CD4-positive, alpha-beta T cell (primary cell): ENCODE measurements at places on chromosomes 7 and 10. TPM values are rescaled to one million over a fixed set of nuclear protein-coding genes. Genes with fewer than 3 reads are reported as not detected.

- H3K27me3 ChIP-seq, result no peaks in the 10 kb centered on the region
- H3K4me1 ChIP-seq, result peaks cover 62% of the 10 kb centered on the region
- H3K4me3 ChIP-seq, result no peak overlapping the region
- peaks cover 91% of the 10 kb centered on the region for H3K36me3 ChIP-seq
- H3K27ac ChIP-seq, result peak overlapping the region; percentile 44
Measured at GRCh38 chr7:43612599-43613589, 30.0 kb downstream of the STK17A start.

GRCh38 chr10:51905032-51905431 is 205.6 kb upstream of the CSTF2T start:
- no peak overlapping the region for H3K27ac ChIP-seq
- H3K4me1 ChIP-seq, result no peaks in the 10 kb centered on the region
- DNase-seq, result no peak
- H3K27me3 ChIP-seq, result no peaks in the 10 kb centered on the region

DNA sequence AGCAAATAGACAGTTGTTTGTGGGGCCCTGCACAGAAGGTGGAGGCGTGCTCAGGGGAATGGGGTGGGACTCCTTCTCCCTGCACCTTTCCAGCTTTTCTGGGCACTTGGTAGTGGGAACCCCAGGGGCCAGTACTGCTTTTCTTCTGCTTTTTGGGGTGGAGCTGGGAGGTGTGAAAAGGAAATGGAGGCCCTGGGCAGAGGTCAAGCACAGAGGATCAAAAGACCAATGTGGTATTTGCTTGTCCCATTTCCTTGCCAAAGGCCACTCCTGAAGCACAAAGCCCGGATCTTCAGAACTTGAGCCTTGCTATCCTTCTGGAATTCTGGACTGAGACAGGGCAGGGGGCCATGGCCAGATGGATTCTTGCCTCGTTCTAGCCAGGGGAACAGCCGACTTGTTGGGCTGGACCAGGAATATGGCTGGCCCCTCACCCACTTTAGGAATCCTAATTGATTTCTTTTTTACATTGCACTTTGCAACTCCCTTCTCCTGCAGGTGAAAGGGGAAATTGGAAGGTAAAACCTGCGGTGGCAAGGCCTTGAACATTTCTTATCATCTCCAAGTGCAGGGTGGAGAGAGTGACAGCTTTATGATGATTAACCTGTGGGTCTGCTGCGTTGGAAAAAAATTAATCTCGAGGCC is 26.5 kb downstream of the ADRA2A start:
- no peak overlapping the region for H3K27ac ChIP-seq
- peaks cover 3% of the 10 kb centered on the region for H3K27me3 ChIP-seq
- DNase-seq, result no peak
- no peaks in the 10 kb centered on the region for H3K4me1 ChIP-seq
- H3K4me3 ChIP-seq, result no peak overlapping the region

DNA sequence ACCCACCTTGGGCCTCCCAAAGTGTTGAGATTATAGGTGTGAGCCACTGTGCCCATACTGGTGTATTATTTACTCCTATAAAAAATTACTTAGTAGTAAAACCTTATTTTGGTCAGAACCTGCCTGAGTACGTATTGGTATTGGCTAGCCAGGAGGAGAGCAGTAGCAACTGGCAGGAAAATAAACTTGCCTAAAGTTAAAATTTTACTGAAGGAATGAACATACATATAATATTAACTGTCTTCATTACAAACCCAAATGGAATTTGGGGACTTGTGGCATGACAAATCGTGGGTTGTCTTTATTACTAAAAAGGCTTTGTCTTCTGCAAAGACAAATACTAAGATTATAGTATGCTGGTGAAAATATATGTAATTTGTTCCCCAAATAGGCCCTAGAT is 8.4 kb downstream of the RAB18 start:
- H3K4me3 ChIP-seq, result no peak overlapping the region
- H3K27ac ChIP-seq, result no peak overlapping the region
- no peak for DNase-seq
- H3K4me1 ChIP-seq, result peaks cover 12% of the 10 kb centered on the region
- peaks cover 53% of the 10 kb centered on the region for H3K36me3 ChIP-seq
- H3K27me3 ChIP-seq, result no peaks in the 10 kb centered on the region

DNA sequence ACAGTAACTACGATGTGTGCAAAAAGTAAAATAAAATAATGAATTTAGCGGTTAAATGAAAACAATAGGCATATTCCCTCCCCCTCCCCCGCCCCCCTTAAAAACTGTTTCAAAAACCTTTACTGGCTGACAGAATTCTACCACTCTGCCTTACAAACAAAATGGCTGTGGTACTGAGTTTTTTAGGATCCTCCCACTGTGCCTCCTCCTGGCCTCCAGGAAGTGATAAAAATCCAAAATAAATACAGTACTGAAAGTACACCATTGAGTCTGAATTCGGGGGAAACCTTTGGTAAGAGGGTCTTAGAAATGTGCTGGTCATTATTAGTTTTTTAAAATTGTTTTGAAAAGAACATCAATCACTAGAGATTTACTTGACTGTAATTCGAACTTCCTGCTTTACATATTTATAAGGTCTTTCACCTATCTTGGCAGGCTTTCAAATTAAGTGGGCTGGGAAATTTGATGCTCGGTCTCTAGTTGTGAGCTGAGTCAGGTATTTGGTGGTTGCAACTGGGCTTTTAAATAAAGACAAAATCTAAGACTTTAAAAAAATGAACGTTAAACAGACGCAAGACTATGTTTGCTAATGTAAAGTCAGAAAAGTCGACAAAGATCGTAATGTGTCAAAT is 32.5 kb upstream of the EPC1 start:
- peak overlapping the region; percentile 61 for H3K27ac ChIP-seq
- no peaks in the 10 kb centered on the region for H3K4me1 ChIP-seq
- H3K4me3 ChIP-seq, result peak overlapping the region; percentile 79
- no peaks in the 10 kb centered on the region for H3K36me3 ChIP-seq

GRCh38 chr10:88870089-88870488 is 10.0 kb upstream of the STAMBPL1 start:
- no peak overlapping the region for H3K27ac ChIP-seq
- no peaks in the 10 kb centered on the region for H3K36me3 ChIP-seq
- no peak for DNase-seq

DNA sequence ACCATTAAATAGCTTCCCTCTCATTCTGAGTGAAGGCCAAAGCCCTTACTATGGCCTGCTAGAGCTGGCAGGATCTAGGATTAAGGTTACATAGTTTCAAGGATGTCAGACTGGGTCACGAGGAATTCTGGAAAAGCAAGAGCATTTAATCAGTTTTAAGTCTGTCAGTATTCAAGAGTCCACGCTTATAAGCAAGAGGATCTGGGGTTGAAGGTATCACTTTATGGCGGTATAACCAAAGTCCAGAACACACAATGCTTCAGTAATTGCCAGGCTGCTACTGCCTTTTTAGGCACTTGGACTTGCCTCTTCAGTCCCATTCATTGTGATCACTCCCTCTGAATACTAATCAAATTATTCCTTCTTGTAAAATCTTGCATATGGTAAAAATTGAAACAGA is 101.0 kb downstream of the HBP1 start:
- DNase-seq, result no peak
- no peak overlapping the region for H3K27ac ChIP-seq
- H3K27me3 ChIP-seq, result no peaks in the 10 kb centered on the region
- no peak overlapping the region for H3K4me3 ChIP-seq

- H3K27me3 ChIP-seq, result no peaks in the 10 kb centered on the region
- no peak for DNase-seq
- H3K27ac ChIP-seq, result no peak overlapping the region
- no peaks in the 10 kb centered on the region for H3K4me1 ChIP-seq
- H3K4me3 ChIP-seq, result no peak overlapping the region
Measured at GRCh38 chr10:114431414-114432135, 27.3 kb upstream of the AFAP1L2 start.

GRCh38 chr10:103193820-103194529 is 903 bp upstream of the NT5C2 start:
- H3K36me3 ChIP-seq, result no peaks in the 10 kb centered on the region
- H3K27ac ChIP-seq, result no peak overlapping the region
- H3K27me3 ChIP-seq, result no peaks in the 10 kb centered on the region
- H3K4me1 ChIP-seq, result peaks cover 18% of the 10 kb centered on the region

DNA sequence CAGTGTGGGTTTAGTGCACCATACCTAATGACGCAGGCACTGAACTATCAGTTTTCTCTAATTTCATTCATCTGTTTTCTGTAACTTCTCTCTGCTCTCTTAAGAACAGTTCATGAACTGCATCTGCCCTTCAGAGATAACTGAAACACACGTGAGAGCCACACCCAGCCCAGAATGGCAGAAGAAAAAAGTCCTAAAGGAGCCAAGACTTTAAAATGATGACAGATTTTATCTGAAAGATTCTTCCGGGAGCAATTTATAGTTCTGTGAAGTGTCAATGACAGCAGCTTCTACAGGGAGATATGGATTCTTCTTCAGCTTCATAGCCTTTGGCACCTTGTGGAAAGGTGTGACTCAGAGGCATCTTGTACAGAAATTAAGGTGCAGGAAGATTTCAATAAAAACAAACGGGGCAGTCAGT is 211.5 kb upstream of the SLC26A5 start:
- no peaks in the 10 kb centered on the region for H3K4me1 ChIP-seq
- H3K27ac ChIP-seq, result no peak overlapping the region
- H3K4me3 ChIP-seq, result no peak overlapping the region
- no peaks in the 10 kb centered on the region for H3K27me3 ChIP-seq
- no peaks in the 10 kb centered on the region for H3K36me3 ChIP-seq
- no peak for DNase-seq

GRCh38 chr10:2165771-2166460 is 428.6 kb upstream of the ADARB2 start:
- no peaks in the 10 kb centered on the region for H3K27me3 ChIP-seq

DNA sequence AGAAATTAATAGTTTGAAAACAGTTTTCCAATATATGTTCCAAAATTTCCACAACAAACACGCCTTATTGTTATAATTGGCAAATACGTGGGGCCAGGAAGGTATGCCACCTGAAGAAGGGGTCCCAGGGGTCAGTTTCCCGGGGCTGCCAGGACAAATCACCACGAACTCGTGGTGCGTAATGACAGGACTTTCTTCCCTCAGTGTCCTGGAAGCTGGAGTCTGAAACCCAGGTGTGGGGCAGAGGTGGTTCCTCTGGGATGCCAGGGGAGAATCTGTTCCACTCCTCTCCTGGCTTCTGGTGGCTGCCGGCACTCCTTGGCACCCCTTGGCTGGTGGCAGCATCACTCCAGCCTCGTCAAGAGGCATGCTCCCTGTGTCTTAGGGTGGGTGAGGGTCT is 56.7 kb downstream of the CHST15 start:
- H3K4me1 ChIP-seq, result peaks cover 12% of the 10 kb centered on the region
- no peaks in the 10 kb centered on the region for H3K27me3 ChIP-seq
- no peak overlapping the region for H3K4me3 ChIP-seq
- H3K36me3 ChIP-seq, result no peaks in the 10 kb centered on the region
- H3K27ac ChIP-seq, result no peak overlapping the region

GRCh38 chr7:132942701-132943100 is 139.2 kb downstream of the CHCHD3 start:
- no peaks in the 10 kb centered on the region for H3K27me3 ChIP-seq
- H3K27ac ChIP-seq, result no peak overlapping the region
- H3K4me3 ChIP-seq, result no peak overlapping the region
- no peak for DNase-seq
- H3K4me1 ChIP-seq, result no peaks in the 10 kb centered on the region

DNA sequence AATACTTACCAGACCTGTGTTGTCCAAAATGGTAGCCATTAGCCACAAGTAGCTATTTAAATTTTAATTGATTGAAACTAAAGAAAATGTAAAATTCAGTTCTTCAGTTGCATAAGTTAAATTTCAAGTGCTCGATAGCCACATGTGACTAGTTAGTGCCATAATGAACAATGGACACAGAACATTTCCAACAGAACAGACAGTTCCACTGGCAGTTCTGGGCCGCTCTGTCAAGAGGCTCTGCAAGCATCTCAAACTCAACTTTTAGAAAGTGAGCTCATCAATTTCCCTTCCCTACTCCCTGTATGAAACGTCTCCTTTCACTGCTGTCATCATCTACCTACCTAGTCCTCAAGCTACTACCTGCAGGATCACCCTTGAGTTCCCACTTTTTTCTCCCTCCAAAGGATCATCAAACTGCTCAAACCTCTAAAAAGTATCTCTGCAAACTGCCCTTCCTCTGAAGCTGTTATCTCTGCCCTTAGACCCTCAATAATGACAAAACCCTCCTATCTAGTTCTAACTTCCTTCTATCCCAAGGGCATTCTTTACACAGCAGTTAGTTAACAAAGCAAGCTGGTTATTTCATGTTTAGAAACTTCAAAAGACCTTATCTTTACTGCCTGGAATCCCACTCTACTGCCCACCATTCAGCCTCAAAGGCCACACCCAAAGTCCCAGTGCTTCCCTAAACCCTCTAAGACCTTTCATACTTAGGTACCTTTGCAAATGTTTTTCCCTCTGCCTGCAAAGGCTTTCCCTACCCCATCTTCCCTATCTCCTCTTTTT is 20.6 kb downstream of the SHTN1 start:
- no peak overlapping the region for H3K27ac ChIP-seq
- H3K36me3 ChIP-seq, result no peaks in the 10 kb centered on the region
- no peak for DNase-seq
- no peaks in the 10 kb centered on the region for H3K4me1 ChIP-seq
- no peaks in the 10 kb centered on the region for H3K27me3 ChIP-seq

GRCh38 chr7:5526100-5526905 is 102.7 kb upstream of the TNRC18 start:
- peaks cover 46% of the 10 kb centered on the region for H3K36me3 ChIP-seq
- no peak for DNase-seq
- H3K4me3 ChIP-seq, result peak overlapping the region; percentile 72
- no peaks in the 10 kb centered on the region for H3K27me3 ChIP-seq

- H3K4me3 ChIP-seq, result no peak overlapping the region
- DNase-seq, result no peak
- H3K4me1 ChIP-seq, result peaks cover 37% of the 10 kb centered on the region
- H3K27me3 ChIP-seq, result no peaks in the 10 kb centered on the region
Measured at GRCh38 chr7:151271699-151272355, 23.3 kb upstream of the SMARCD3 start.

- H3K4me3 ChIP-seq, result no peak overlapping the region
- H3K27ac ChIP-seq, result no peak overlapping the region
- no peaks in the 10 kb centered on the region for H3K4me1 ChIP-seq
- DNase-seq, result no peak
Measured at GRCh38 chr7:81161451-81162075, 242.7 kb upstream of the SEMA3C start.

DNA sequence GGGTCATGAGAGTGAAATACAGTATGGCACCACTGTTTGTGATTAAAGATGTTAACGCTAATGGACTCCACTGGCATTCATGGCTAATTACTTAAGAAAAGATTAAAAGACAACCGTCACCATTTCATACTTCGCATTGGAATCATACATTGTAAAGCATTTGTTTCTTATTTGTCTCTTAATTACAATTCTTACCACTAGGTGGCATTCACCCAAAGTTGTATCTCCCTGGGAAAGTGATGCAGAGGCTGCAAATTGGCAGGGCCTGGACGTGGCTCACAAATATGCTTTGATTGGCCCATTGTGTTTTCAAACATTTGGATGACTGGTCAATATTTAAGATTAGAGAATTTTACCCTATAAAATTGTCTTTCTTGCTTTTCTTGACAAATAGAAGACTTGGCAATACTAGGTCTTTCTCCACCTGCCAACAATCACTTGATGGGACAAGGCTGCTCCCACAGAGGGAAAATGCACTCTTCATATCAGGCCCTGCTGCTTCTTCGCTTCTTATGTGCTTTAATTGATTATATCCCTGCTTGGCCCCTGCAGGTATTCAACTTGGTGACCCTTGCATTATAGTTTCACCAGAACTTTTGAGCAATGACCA is 72.1 kb upstream of the STARD3NL start:
- no peaks in the 10 kb centered on the region for H3K36me3 ChIP-seq
- no peak overlapping the region for H3K27ac ChIP-seq
- H3K27me3 ChIP-seq, result peaks cover 5% of the 10 kb centered on the region
- no peaks in the 10 kb centered on the region for H3K4me1 ChIP-seq
- DNase-seq, result peak; percentile 59

The MSS51 gene
- total RNA-seq, result 1.1 TPM

The SNX10 gene
- total RNA-seq, result 5.8 TPM

The GNGT1 gene
- not detected for total RNA-seq

The LRRC17 gene
- 0.22 TPM for total RNA-seq

The FEZF1 gene
- total RNA-seq, result not detected

The ASIC3 gene
- 13.8 TPM for total RNA-seq

The POLR2J2 gene
- 81.3 TPM for total RNA-seq

The PODXL gene
- total RNA-seq, result 0.16 TPM
